ENCODE measurements at places on chromosomes 12 and 14.

DNA sequence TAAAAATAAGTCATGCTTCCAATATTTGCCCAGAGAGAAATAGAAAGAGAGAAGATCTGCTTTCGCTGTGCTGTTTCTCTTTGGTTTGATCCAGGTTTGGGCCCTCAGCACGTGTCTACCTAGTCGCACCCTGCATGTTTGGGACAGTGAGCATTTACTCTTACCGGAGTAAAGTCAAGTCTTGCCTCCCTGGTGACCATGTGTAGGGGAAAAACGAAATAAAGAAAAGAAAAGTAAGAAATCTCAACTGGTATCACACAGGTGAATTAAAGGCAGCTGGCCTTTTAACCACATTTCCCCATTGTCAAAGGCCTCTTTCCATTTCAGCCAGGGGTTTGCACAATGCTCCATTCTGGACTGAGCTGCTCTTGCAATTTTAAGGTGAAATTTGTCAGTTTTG, 619.4 kb downstream of the VRK1 start:
- no peak for DNase-seq

DNA sequence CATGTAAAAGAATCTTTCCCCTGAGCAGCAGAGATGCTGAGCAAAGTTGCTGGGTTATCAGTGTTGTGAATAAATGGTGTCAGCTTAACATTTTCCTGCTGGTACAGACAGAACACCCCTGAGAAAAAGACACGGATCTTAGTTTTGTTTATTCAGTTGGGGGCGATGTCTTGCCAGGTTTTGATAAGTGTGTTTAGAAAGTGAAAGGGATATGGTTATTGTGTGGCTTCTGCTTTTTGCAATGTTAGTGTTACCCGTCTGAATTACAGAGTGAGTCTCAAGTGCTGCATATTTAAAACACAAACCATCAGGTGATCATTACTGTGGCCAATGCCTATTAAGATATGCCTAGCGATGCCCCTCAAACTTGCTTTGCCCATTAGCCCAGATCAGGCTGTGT, 864.6 kb upstream of the SEL1L start:
- DNase-seq: no peak

DNA sequence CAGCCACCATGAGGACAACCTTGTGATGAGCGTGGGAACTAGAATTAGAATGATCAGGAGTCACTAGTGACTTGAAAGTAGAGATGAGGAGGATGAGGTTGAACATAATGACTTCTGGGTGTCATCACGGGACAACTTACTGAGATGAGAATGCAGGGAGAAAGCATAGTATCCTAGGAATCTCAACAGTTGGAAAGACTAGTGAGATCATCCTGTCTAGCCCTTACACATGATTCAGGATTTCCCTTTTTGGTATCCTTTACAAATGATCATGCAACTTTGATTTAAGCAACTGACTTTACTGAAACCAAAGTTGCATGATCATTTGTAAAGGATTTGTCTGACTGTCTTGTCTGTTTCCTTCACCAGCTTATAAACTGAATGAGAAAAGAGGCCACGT, 51.8 kb upstream of the HIF1A start:
- DNase-seq: no peak

- DNase-seq: peak; percentile 51
Observed at GRCh38 chr12:1122786-1123185, 131.8 kb downstream of the ERC1 start.

GRCh38 chr12:55933799-55934742, 3.1 kb downstream of the DGKA start:
- DNase-seq: no peak

- no peak for DNase-seq
Observed at GRCh38 chr12:114757684-114758325, 73.8 kb upstream of the TBX3 start.

DNA sequence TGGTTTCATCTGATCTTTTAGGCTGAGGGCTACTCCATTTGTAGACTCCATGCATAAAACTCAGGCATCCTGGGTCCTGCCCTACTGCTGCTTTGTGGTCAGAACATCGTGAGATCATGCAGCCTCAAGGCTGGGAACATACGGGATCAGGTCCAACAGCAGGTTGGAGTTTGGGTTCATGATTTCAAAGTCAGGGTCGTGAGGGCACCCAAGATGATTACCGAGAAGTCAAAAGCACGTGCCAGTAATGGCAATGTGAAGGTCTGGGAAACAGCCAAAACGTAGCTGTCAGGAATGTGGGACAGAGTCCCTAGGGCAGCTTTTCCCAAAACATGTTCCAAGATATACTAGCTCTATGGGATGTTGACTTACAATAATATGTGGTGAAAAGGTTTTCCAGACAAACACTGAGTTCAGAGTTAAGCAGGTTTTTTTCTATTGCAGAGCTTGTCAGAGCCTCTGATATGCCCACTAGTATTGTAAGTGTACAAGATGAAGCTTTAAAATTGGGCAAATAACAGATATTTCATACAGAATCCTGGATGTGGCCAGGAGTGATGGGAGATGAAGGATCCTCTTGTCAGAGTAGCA, 130.3 kb upstream of the DNM1L start:
- DNase-seq: no peak

GRCh38 chr14:103869406-103870143, 22.2 kb upstream of the PPP1R13B start:
- no peak for DNase-seq

- DNase-seq: no peak
Observed at GRCh38 chr12:108575199-108575912, 13.0 kb downstream of the ISCU start.

DNA sequence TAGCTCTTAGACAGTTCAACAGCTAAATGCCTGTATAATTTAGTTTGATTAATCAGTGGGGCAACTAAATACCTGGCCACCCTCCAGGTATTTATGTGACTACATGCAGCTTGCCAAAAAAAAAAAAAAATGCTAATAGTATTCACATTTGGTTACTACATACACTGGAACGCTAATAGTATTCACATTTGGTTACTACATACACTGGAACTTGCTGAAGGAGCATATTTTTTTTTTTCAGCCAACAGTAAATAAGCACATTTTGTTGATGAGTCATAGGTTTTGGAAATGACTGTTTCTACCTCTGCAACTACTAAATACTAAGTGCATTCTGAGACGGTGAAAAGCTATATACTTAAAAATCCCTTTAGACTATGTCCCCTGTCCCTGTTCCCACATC, 1172.3 kb downstream of the LRFN5 start:
- DNase-seq: no peak

GRCh38 chr12:82517808-82518207, 159.5 kb downstream of the METTL25 start:
- no peak for DNase-seq

DNA sequence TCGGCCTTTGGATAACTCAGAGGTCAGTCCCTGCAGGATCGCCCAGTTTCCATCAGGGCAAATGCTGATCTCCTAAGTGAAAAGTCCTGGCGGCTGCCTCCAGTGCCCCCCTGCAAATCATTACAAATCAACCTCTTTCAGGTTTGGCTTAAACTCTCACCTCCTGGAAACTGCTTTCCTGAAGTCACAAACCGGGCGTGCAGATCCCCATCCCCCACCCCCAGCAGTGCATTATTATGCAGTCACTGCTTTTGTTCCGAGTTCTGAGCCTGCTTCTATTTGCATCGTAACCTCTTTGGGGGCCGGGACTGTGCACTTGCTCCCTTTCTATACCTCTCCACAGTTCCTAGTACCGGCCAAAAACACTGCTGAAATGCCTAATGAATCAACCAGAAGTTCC, at the start of gene USP44:
Gene USP44, minus strand, starts transcription at position 172 of the 400 bp plus-strand sequence. CDS start 17,220 bp downstream, outside the sequence.
- no peak for DNase-seq

- no peak for DNase-seq
Observed at GRCh38 chr14:72545411-72546311, 348.2 kb downstream of the DPF3 start.

DNA sequence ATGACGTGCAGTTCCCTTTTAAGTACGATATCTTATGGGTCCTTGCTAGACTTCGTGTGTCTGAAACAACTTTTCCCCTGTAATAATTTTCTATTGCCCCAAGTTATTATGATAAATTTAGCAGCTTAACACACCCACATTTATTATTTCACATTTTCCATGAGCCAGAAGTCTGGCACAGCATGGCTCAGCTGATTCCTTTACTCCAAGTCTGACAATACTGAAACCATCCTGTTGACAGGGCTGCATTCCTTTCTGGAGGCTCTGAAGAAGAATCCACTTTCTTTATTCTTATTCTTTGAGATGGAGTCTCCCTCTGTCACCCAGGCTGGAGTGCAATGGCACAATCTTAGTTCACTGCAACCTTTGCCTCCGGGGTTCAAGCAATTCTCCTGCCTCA, 80.9 kb downstream of the DENND5B start:
- DNase-seq: no peak

- no peak for DNase-seq
Observed at GRCh38 chr14:78974691-78975090, 804.5 kb downstream of the NRXN3 start.

GRCh38 chr12:50314636-50315312, 31.5 kb upstream of the LIMA1 start:
- no peak for DNase-seq

DNA sequence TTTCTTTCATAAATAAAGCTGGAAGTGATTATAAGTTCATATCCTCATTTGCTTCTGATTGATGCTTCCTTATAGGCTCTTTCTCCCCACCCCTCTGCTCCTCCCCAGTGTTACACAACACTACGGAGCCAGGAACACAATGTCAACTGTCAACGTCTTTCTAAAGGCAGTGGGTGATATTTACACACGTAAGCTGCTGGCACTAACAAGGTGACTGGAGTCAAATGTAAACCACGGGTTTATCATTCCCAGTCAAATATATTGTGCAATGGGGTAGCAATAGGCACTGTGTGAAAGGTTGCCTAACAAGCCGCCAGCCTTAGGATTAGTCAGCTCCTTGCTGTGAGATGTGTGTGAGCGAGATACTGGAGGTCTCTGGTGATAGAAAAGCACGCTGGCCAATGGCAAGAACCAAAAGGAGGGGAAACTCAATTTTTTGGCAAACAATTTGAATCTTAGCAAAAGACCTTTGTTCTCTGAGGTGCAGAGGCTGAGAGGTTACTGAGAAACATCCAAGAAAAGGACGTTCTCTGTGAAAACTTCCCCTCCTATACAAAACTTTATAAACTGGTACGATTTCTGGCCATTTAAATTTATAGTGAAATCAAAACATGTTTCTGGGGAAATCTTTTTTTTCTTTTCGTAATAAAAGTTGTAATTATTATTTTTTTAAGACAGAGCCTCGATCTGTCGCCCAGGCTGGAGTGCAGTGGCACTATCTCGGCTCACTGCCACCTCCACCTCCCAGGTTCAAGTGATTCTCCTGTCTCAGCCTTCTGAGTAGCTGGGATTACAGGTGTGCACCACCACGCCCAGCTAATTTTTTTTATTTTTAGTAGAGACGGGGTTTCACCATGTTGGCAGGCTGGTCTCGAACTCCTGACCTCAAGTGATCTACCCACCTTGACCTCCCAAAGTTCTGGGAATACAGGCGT, 22.3 kb upstream of the HECTD1 start:
- no peak for DNase-seq

DNA sequence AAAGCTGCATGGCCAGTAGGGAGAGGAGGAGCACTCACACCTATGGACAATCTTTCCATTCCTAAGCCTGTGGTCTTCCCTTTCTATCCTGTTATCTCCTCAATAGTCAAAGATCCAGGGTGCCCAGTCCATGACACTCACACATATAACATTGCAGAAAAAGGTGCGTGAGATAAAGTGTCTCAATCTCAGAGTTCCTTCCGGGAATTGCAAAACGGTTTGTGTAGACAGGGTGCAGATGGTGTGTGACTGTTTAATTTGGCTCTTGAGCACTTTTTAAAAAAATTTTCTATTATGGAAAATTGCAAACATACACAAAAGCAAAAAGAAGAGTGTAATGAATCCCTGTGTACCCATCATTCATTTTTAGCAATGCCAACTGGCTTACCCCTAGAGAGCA, 1493.6 kb downstream of the AACS start:
- DNase-seq: no peak

GRCh38 chr14:33699300-33699983, 251.4 kb downstream of the EGLN3 start:
- DNase-seq: no peak

DNA sequence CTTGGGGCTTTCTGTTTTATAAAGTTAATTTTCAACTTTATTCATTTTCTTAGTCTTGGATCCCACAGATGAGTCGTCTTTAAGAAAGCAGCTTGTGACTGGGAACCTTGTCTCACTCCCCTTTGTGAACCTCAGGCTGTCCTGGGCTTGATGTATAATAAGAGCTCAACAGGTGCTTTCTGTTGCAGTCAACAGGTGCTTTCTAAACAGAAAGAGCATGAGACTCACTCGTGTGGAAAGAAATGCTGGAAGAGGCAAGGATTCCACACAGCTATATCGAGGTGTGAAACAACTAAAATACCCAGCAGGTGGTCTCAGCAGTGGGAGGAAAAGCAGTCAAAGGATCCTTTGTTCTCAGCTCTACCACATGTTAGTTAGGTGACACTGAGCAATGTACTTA, 398.9 kb downstream of the EGLN3 start:
- no peak for DNase-seq

DNA sequence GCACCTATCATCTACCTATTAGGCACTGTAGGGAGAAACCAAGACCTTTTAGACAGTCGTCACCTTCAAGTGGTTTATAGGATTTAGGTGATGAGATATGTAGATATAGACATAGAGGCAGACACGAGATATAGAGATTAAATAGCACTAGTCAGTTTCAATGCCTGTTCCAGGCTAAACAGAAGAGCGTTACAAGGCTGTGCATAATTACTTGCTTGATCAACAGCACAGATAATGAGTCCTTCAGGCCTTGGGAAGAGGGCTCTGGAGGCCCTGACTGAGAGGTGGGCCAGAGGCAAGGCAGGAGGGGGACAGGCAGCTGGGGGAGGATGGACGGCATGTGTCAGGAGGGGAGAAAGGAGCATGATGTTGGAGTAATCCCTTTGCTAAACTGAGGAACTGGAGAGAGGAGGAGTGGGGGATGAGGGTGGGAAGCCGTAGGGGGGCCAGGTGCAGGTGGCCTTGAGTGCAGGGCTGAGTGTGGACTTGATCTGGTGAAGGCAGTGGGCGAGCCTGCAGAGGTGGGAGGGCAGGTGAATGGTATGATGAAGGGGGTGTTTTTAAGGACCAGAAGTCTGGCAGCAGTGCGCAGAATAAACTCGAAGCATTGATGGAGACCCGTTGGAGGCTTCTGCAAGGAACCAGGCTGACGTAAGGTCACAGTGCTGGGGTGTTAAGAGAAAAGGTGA, 43.9 kb upstream of the ATP23 start:
- DNase-seq: no peak

- DNase-seq: no peak
Observed at GRCh38 chr12:51867796-51868428, 19.4 kb upstream of the FIGNL2 start.

DNA sequence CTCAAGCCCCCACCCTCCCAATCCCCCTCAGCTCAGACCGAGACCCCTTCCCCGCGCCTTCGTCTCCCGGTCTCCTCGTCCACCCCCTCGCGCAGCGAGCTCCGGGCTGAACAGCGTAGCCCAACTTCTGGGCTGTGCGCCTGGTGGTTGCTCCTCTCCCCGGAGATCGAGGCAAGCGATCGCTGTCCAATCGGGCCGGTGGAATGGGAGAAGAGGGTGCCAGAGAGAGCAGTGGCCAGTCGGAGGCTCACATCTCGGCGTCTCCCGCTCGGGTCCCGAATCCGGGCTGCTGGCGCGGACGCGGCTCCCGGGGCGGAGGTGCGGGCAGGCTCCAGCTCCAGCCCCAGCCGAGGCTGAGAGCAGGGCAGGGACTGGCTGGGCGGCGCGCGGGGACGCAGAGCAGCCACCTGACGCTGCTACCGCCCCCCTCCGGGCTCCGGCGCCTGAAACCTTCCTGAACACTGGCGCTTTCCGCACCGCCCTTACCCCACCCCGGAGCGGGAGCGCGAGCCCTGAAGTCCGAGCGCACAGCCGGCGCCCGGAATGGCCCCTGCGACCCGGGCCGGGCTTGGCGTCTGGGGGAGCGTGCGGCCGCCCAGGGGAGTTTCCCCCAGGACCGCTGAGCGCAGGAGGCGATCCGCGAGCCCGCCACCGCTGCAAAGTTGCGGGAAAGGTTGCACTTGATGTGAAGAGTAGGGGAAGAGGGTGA, 508 bp upstream of the KCNH5 start:
- no peak for DNase-seq
